ENCODE measurements at places on chromosomes 3 and 15.
A peak's percentile ranks its signal among the peaks of the same experiment; 100 is the strongest.

GRCh38 chr15:36903195-36903594 is 197.2 kb downstream of the MEIS2 start:
- H3K27ac ChIP-seq, result no peak overlapping the region
- H3K36me3 ChIP-seq, result no peaks in the 10 kb centered on the region
- H3K4me1 ChIP-seq, result no peaks in the 10 kb centered on the region
- peaks cover 13% of the 10 kb centered on the region for H3K27me3 ChIP-seq

DNA sequence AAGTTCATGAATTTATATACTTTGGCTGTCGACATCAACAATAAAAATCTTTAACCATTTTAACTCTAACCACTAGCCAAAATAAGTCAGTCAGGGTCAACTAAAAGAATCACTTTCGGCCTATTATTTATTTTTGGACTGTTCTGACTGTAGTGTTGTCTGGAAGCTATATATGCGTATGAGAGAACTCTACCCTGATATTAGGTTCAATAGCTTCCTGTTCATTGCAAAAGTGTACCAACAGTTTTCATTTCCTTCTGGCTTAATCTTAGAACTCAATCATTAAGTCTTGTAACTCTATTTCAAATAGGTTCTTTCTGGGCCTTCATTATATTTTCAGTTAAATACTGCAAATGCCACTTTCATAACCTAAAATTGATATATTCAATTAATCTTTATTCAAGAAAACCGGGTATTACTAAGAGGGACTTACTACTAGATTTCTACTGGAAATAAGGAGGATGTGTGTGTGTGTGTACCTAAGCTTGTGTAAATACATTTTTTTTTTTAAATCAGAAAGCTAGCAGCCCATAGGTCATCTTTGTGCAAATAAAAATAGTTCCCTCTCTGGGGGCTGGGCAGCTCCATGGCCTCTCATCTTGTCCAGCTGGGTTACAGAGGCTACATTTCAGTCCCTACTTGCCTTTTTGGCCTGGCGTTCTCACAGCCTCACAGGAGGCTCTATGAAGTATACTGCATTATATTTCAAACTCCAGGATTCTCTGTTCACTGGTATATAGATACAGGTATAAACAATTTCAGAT is 5.8 kb downstream of the SERPINI2 start:
- no peak overlapping the region for H3K27ac ChIP-seq
- no peaks in the 10 kb centered on the region for H3K27me3 ChIP-seq
- no peaks in the 10 kb centered on the region for H3K36me3 ChIP-seq
- H3K4me3 ChIP-seq, result no peak overlapping the region
- DNase-seq, result no peak

- no peak overlapping the region for H3K27ac ChIP-seq
- H3K27me3 ChIP-seq, result peaks cover 28% of the 10 kb centered on the region
- H3K36me3 ChIP-seq, result peaks cover 4% of the 10 kb centered on the region
- DNase-seq, result no peak
These were observed 225.9 kb downstream of the IGSF11 start for GRCh38 chr3:118808723-118809122.

- no peak overlapping the region for H3K27ac ChIP-seq
- H3K27me3 ChIP-seq, result peaks cover 54% of the 10 kb centered on the region
- DNase-seq, result no peak
- peaks cover 4% of the 10 kb centered on the region for H3K36me3 ChIP-seq
- no peaks in the 10 kb centered on the region for H3K4me1 ChIP-seq
- H3K4me3 ChIP-seq, result no peak overlapping the region
These were observed 37.4 kb upstream of the MRPL3 start for GRCh38 chr3:131540143-131540542.

DNA sequence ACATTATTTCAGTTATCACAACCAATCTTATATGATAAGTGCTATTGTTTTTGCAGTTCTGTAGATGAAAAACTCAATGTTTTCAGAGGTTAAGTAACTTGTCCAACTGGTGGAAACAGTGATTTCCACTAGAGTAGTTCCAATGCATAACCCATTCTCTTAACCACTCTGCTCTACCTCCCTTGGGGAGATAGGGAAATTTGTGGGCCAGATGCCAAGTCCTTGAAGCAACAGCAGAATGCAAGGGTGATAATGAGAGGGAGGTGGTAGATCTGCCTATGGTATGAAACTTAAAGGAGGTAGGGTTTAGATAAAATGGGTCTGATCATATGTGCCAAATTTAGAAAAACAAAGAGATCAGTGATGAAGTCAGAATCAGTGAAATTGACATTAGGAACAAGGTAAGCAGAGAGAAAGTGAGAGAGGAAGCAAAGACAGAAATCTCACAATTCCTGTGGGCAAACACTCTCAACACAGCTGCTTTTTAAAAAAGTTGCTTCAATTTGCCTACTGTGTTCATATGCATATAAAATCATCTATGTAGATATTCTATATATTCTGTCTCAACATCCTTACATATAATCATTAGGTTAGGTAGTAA is 50.5 kb upstream of the UBP1 start:
- H3K4me1 ChIP-seq, result no peaks in the 10 kb centered on the region
- no peak for DNase-seq
- no peak overlapping the region for H3K4me3 ChIP-seq
- H3K27ac ChIP-seq, result no peak overlapping the region
- no peaks in the 10 kb centered on the region for H3K27me3 ChIP-seq

DNA sequence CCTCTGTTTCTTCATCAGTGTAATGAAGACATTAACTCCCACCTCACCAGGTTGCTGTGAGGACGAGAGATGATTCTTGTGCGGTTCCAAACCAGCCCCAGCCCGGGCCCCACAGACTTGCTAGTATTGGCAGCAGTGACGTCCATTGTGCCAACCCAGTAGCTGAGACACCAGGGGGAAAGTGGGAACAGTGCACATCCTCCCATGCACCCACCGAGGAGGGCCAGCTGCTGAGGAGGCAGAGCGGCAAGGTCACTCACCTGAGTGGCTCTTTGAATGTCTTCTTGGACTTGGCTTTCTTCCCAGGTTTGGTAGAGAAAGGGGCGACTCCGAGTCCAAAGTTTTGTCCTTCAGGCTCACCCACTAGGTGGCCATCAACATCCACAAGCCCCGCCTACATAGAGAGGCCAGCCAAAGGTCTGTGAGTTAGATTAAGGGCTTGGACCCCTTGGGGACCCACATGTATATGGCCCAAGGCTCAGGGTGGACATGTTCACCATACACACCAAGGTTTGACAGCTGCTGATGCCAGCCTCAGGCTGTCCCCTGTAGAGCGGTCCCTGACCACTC is 38.0 kb downstream of the KIF9 start:
- H3K4me1 ChIP-seq, result no peaks in the 10 kb centered on the region
- H3K36me3 ChIP-seq, result peaks cover 2% of the 10 kb centered on the region

- no peak for DNase-seq
- no peaks in the 10 kb centered on the region for H3K27me3 ChIP-seq
- H3K4me1 ChIP-seq, result no peaks in the 10 kb centered on the region
- no peak overlapping the region for H3K4me3 ChIP-seq
These were observed 362.4 kb downstream of the CGGBP1 start for GRCh38 chr3:87696124-87697013.

- H3K4me3 ChIP-seq, result no peak overlapping the region
- peaks cover 33% of the 10 kb centered on the region for H3K36me3 ChIP-seq
- H3K27me3 ChIP-seq, result no peaks in the 10 kb centered on the region
These were observed 50.7 kb downstream of the SLC41A3 start for GRCh38 chr3:126033051-126033745.

- no peaks in the 10 kb centered on the region for H3K27me3 ChIP-seq
- DNase-seq, result no peak
- no peak overlapping the region for H3K27ac ChIP-seq
- no peak overlapping the region for H3K4me3 ChIP-seq
- H3K4me1 ChIP-seq, result no peaks in the 10 kb centered on the region
- H3K36me3 ChIP-seq, result no peaks in the 10 kb centered on the region
These were observed 424.2 kb upstream of the WNT5A start for GRCh38 chr3:55911266-55911665.

GRCh38 chr3:18097989-18098388 is 327.1 kb downstream of the SATB1 start:
- DNase-seq, result no peak
- no peak overlapping the region for H3K27ac ChIP-seq
- peaks cover 16% of the 10 kb centered on the region for H3K27me3 ChIP-seq
- H3K4me3 ChIP-seq, result no peak overlapping the region
- H3K36me3 ChIP-seq, result no peaks in the 10 kb centered on the region

- DNase-seq, result no peak
- no peaks in the 10 kb centered on the region for H3K36me3 ChIP-seq
- no peaks in the 10 kb centered on the region for H3K4me1 ChIP-seq
- H3K4me3 ChIP-seq, result no peak overlapping the region
- H3K27me3 ChIP-seq, result no peaks in the 10 kb centered on the region
These were observed 804.1 kb upstream of the LMCD1 start for GRCh38 chr3:7697548-7697947.

GRCh38 chr3:88123526-88123925 is 26.2 kb upstream of the C3orf38 start:
- peaks cover 13% of the 10 kb centered on the region for H3K4me1 ChIP-seq
- no peaks in the 10 kb centered on the region for H3K27me3 ChIP-seq
- H3K36me3 ChIP-seq, result peaks cover 8% of the 10 kb centered on the region

DNA sequence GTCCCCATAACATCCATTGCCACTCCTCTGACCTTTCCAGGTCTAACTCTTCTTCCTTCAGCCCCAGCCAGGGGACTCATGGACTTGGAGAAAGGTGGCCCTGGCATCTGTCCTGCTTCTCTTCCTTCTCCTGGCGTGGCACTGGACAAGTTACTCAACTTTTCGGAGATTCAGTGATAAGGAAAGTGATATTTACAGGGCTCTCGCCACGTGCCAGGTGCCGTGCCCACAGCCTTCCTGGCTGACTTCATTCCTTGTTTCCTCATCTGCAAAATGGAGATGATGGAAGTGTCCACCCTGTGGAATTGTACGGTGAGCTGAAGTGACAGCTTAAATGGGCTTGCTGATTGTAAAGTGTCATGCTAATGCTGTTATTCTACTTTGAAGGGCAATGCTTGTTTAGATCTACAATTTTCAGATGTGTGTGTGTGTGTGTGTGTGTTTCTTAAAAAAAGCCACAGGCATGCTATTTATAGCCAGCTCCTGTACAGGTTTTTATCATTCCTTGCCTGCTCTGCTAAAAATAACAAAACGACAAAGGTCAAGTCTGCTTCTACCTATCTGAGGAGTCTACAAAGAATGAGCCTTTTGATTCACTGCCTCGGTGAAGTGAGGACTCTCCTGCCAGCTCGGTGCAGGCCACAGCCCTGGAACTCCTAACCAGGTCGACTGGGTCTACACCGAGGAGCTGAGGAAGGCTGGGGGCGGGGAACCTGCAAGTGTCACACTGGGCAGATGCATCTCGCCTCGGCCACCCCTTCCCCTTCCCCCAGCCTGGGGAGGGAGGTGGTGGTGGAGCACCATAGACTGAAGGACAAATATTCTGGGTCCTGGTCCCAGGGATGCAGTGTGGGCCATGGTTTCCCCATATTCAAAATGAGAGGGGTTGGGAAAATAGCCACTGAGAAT is 11.4 kb upstream of the ATP2B2 start:
- peaks cover 5% of the 10 kb centered on the region for H3K4me1 ChIP-seq
- peak overlapping the region; percentile 81 for H3K27ac ChIP-seq
- no peak for DNase-seq
- no peak overlapping the region for H3K4me3 ChIP-seq

- H3K27ac ChIP-seq, result no peak overlapping the region
- H3K27me3 ChIP-seq, result no peaks in the 10 kb centered on the region
- H3K4me3 ChIP-seq, result no peak overlapping the region
- peaks cover 13% of the 10 kb centered on the region for H3K36me3 ChIP-seq
- DNase-seq, result no peak
These were observed 107.6 kb upstream of the FGF7 start for GRCh38 chr15:49315391-49315823.

DNA sequence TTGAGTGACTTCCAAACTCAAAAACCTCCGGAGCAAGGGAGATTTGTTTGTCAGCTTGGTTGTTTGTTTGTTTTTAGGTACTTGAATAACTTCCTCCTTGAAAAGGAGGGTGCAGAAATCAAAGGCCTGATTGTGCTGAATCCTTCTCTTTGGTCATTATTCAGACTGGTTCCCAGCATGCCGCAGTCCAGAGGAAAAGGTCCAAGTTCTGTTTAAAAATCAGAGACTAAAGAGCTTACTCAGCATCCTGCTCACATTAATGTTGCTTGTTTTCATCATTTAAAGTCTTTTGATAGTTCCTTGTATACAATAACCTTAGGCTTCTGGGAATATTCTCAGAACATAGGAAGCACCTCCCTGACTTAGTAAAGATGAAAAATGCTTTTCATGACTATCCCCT is 982 bp upstream of the SCG3 start:
- H3K4me1 ChIP-seq, result peaks cover 2% of the 10 kb centered on the region
- no peaks in the 10 kb centered on the region for H3K36me3 ChIP-seq
- no peak overlapping the region for H3K4me3 ChIP-seq
- H3K27ac ChIP-seq, result no peak overlapping the region
- DNase-seq, result no peak
- H3K27me3 ChIP-seq, result peaks cover 46% of the 10 kb centered on the region

- H3K4me3 ChIP-seq, result no peak overlapping the region
- DNase-seq, result no peak
- no peak overlapping the region for H3K27ac ChIP-seq
- no peaks in the 10 kb centered on the region for H3K27me3 ChIP-seq
These were observed 30.6 kb downstream of the PLCH1 start for GRCh38 chr3:155714295-155714718.

DNA sequence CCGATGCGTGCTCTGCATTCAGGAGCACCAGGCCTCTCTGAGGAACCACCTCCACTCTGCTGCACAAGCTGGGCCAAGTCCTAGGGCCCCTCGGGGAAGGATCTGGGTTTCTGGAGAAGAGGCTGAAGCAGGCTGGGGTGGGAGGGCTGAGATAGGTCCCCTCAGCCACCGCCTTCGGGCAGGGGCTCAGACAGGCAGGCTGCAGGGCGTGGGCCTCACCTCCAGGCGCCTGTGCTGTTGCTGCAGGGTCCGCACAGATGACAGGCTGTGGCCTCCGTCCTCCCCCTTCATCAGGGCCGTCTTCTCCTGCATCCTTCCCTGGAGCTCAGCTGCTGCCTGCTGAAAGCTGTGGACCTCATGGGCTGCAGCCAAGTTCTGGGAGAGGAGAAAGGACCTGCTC is 15.2 kb downstream of the PLA2G4B start:
- peaks cover 3% of the 10 kb centered on the region for H3K4me1 ChIP-seq
- no peaks in the 10 kb centered on the region for H3K36me3 ChIP-seq
- no peaks in the 10 kb centered on the region for H3K27me3 ChIP-seq
- no peak overlapping the region for H3K27ac ChIP-seq
- DNase-seq, result no peak
